B cell (primary cell): ENCODE measurements at places on chromosomes 7 and 10. TPM values are rescaled to one million over a fixed set of nuclear protein-coding genes. Genes with fewer than 3 reads are reported as not detected.
A peak's percentile ranks its signal among the peaks of the same experiment; 100 is the strongest.

The ENTPD1 gene
- 96.3 and 108 TPM in 2 replicates for total RNA-seq

- DNase-seq = no peak
Observed at GRCh38 chr10:43229208-43230061, 37.4 kb downstream of the RASGEF1A start.

The TPK1 gene
- 26.4 and 29.4 TPM in 2 replicates for total RNA-seq

- DNase-seq = no peak
Observed at GRCh38 chr10:3963191-3963673, 178.2 kb upstream of the KLF6 start.

GRCh38 chr7:8360564-8361153 lies 72.8 kb upstream of the NXPH1 start:
- no peak for DNase-seq

DNA sequence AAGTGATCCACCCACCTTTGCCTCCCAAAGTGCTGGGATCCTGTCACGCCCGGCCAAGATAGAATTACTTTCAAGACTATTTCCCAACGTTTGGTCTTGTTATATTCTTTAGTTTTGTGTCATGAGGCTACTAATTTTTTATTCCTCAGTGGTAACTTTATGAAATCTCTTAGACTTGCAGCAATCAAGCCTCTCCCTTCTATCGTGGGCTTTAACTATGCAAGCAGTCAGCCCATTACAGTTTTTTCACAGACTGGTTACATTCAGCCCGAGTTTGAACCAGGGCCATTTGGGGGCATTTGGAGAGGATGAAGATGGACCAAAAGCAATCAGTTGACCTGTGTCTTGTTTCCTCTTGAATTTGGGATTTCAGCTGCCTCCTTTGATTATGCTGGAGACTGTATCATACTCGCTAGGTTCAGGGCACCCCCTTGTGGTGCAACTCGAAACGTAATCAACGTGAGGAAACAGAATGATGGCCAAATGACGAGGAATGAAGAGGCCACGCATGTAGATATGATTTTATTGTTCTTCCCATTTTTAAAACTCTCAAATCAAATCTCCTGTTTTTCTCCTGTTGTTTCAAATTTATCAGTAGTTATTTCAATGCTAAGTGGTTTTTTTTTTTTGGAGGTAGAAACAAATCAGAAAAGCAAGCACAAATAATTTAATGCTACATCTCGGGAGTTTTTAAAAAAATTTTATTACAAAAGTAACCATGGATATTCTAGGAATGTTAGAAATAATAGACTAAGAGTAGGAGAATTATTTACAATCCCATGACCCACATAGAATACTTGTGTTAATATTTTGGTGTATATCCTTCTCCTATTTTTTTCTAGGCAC lies 151.6 kb downstream of the KIAA1217 start:
- DNase-seq = no peak

DNA sequence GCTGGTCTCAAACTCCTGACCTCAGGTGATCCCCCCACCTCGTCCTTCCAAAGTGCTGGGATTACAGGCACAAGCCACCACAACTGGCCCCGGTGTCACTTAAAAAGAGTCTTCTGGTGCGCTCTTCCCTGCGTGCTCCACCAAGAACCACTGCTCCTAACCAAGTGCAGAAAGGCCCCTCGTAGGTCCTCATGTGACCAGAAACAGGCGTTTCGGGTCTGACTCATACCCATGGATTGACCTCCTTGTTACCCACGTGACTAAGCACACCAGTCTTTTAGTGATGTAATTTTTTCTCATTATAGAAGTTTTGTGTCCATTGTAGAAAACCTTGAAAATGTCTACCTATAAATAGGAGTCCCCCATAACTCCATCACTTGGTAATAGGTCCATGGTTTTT lies 13.9 kb downstream of the FKBP6 start:
- no peak for DNase-seq

DNA sequence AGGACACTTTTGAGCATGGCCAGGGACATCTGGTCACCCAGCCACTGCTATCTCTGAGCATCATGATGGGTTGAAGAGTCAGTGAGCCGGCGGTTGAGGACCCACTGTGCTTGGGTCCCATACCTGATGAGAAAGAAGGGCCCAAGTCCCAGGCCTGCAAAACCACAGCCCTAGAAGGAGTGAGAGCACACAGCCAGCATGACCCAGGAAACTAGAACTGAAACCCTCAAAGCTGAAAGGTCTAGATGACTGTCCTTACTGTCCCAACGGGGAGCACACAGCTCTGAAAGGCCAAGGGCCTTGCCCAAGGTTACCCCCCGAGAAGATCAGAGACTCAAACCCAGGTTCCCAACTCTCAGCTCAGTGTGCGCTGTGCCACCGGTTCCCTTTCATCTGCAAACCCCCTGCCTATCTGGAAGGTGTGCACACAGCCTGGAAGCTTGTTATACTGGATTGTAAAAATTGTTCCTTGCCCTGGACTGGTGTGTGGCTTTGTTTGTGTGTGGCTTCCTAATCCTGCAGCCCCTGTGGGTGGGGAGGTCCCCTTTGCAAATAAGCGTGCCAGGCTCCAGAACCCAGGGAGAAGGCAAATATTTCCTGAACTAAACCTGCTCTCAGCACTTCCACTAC lies 22.6 kb upstream of the PSAP start:
- DNase-seq = peak; percentile 41

DNA sequence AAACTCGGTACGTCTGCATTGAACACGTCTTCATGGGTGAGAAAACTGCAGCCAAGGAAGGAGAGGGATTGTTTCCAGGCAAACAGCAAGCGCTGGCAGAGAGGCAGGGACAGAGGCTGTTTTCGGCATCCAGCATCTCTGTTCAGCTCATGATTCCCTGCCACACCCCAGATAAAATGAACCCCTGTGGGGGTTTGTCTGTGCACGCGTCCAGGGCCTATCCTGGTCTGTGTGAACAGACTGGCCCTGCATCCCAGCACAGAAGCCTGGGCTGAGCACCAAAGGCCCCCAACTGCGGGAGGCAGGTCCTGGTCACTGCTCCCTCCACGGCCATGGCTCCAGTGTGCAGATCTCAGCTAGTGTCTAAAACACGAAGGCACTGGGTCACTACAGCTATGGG lies 83.3 kb upstream of the FAM20C start:
- no peak for DNase-seq

- no peak for DNase-seq
Observed at GRCh38 chr7:36604806-36605205, 119.5 kb downstream of the AOAH start.

DNA sequence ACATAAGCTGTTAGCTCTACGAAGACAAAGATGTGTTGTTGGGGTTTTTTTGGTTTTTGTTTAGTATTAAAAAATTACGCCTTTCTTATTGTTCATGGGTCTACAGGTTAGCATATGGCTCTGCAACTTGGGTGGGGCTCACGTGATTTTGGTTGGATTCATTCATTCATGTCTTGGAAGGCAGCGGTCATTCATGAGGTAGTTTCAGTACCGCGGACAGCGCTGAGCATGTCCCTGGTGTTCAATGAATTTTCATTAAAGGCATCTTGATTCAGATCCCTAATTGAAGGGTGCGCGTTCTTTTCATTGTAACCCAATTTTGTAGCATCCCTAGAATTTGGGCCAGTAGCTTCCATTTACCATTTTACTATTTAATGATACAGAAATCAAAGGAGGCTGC lies 42.9 kb upstream of the TCERG1L start:
- no peak for DNase-seq

The FOXI2 gene
- not detected in 2 replicates for total RNA-seq

DNA sequence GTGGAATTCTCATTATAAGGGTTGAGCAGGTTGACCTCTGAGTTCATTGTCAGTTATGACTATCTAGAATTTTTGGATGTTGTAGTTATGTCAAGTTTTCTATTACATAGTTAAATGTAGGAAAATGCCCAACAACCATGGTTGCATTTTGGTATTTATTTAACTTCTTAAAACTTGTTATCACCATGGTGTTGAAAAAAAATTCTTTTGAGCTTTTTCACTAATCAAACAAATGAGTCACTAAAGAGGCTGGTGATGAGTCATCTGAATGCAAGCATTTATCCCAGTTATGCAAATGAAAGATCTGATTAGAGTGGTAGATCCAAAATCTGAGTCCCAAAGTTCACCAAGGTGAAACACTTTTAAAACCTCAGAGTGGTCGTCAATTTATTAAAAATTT lies 624.7 kb upstream of the IGFBP3 start:
- no peak for DNase-seq

The UNC5B gene
- total RNA-seq = not detected in 2 replicates

The TMEM225B gene
- 0.86 and 1.6 TPM in 2 replicates for total RNA-seq

DNA sequence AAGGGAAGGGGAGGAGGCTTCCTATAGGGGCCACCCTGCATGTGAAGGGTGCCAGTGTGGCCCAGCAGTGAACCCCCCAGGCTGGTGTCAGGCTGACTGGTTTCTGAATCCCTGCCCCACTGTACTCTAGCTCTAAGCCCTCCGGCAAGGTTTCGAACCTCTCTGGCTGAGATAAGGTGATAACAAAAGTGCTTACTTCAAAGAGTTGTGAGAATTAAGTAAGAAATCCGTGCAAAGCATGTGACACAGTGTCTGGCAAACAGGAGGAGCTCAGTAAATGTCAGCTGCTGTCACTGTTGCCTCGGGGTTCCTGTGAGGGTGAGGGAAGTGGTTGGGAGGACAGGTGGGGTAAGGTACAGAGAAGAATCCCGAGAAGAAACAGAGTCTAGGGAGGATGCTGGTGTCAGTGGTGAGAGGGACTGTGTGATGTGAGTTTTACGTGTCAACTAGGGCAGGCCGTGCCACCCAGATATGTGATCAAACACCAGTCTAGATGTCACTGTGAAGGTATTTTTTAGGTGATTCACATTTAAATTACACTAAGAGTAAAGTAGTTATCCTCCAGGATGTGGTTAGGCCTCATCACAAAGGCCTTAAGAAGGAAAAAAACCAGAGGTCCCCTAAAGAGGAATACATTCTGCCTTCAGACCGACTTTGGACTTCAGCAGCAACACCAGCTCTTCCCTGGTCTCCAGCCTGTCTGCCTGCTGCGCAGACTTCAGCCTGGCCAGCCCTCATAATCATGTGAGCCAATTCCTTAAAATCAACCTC lies 64.4 kb downstream of the BPGM start:
- no peak for DNase-seq

The TMEM130 gene
- 0.20 and 0.49 TPM in 2 replicates for total RNA-seq

The NRCAM gene
- 3.6 and 4.6 TPM in 2 replicates for total RNA-seq

GRCh38 chr10:11170993-11171851 lies 153.6 kb downstream of the CELF2 start:
- peak; percentile 75 for DNase-seq

- no peak for DNase-seq
Observed at GRCh38 chr7:4406288-4407058, 275.6 kb upstream of the FOXK1 start.

DNA sequence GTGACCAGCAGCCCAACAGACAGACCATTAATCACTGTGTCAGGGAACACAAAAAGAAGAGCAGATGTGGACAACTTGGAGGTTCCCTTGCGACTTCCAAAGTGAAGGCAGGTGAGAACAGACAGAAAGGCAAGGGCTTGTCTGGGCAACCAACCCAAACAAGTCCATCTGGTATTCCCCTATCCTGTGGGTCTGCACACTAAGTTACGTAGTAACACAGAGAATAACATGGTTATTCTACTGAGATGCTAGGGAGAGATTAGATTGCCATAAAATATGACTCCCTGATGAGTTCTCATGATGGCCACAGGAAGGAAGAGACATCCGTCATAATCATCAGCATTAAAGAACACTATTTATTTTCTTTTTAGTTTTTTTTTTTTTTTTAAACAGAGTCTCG lies 252.2 kb downstream of the CALN1 start:
- DNase-seq = no peak

The SPDYE3 gene
- total RNA-seq = not detected in 2 replicates

DNA sequence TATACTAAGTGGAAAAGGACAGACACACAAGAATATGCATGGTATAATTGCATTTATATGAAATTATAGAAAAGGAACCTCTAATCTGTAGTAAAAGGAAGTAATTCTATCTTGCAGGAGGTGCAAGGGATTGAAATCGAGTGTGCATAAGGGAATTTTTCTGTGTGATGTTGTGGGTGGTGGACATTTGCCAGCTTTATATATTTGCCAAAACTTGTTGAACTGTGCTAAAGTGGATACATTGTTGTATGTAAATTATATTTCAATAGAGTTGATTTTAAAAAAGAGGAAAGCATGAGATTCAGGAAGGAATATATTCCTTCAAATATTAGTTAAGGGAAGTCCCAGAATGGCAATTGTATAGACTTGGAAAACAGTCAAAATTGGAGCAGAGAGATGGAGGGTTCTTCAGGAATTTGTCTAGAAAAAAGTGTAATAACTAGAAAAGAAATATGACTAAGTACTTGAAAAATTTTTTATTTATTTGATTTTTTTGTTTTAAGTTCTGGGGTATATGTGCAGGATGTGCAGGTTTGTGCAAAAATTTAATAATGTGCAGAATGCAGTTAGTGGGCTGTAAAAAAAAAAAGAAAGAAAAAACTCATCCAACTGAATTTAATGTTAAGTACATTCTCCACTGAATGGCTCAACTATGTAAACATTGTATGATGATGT lies 96.1 kb downstream of the ARL4A start:
- no peak for DNase-seq

GRCh38 chr7:1920266-1920681 lies 250.2 kb downstream of the ELFN1 start:
- peak; percentile 68 for DNase-seq

DNA sequence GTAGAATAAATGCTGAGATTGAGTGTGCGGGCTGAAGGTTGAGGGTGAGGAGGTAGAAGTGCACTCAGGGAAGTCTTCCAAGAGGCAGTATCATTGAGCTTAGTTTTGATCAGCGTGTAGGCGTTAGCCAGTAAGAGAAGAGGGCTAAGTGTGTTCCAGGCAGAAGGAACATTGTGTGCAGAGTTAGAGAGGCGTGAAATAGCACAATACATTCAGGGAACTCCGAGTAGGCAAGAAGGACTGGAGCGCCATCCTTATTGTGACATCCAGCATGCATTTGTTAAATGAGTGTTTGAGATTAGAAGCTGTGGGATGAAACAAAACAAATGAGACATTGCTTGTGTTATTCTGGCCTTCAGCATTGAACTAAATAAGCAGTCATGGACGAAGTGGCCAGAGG lies 140.9 kb upstream of the MKLN1 start:
- DNase-seq = no peak

The SCD gene
- 5.1 and 5.6 TPM in 2 replicates for total RNA-seq

DNA sequence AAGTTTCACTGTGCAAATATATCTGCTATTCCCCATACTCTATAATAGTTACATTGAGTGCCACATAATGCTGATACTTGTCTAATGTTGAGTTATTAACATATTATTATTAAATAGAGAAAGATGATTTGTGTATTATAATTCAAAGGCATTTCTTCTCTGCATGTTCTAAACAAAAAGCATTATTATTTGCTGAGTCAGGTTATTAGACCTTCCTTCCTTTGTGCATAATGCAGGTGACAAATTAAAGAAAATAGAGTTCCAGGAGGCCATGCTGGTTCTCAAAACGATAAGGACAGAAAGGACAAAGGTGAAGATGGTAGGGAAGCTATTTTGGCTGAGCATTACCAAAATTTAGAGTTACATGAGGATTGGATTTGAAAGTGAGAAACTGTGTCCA lies 85.4 kb upstream of the CYP2C9 start:
- DNase-seq = no peak

DNA sequence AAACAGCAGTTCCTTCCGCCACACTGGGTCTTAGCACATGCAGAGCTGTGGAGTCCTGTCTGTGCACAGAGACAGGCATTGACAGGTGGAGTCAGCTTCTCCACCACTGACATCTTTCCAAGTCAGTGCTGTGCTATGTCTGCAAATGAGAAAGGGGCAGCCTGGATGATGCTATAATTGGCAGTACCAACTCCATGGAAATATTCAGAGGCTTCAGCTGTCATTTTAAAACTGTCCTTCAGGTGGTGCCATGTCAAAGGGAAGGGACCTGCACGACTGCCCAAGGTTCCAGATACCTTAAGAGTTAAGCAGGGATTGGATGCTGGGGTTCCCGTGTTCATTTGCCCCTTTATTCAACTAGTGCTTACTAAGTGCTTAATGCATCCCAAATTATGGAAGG lies 258.0 kb upstream of the PRKCQ start:
- DNase-seq = peak; percentile 15

The LOXL4 gene
- not detected in 2 replicates for total RNA-seq
